ENCODE measurements at places on chromosomes 3 and 15.

- DNase-seq = no peak
Measured at GRCh38 chr3:11167590-11167989, 13.3 kb downstream of the HRH1 start.

- no peak for DNase-seq
Measured at GRCh38 chr3:139226731-139227130, 117.1 kb upstream of the MRPS22 start.

- no peak for DNase-seq
Measured at GRCh38 chr3:70067860-70068521, 68.5 kb downstream of the SAMMSON start.

DNA sequence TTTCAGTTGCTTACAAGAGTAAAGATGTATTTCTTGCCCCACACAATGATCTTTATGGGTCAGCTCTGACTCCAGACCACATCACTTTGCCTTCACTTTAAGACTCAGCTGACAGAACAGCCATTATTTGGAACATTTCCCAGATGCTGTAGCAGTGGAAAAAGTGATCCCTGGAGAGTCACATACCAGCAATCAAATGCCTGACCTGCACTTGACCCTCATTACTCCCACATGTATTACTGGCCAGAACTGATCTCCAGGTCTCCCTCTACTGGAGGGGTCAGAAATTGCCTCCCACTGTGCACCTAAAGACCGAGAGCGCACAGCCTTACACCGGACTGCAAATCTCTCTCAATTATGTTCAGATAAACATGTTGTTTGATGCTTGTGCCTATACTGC, 88.6 kb upstream of the ZNF385D start:
- no peak for DNase-seq

- DNase-seq = no peak
Measured at GRCh38 chr15:70063980-70064379, 33.7 kb downstream of the TLE3 start.

GRCh38 chr3:143998266-143998665, 26.6 kb downstream of the DIPK2A start:
- DNase-seq = no peak

- DNase-seq = no peak
Measured at GRCh38 chr3:9717563-9717962, 13.9 kb downstream of the CPNE9 start.

DNA sequence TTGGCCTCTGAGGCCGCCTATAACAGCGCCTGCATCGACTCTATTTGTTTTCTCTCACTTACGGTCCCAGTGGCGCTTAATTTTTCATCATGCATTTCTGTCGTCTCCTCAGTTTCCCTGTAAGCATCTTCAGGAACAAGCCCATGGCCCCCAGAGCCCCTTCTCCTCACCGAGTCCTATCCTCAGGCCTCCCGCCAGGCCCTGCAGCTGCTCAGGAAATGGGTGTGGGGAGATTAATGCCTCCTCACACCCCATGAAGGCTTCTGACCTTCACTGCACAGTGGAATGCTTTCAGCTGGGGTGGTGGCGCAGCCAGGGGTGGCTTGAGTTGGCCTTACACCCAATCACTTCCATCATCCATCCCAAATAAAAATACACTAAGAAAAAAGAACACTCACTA, 260.4 kb downstream of the FAM43A start:
- no peak for DNase-seq

All from NCI-H1105 (cell line).